ENCODE measurements at places on chromosomes 5 and 9. TPM values are rescaled to one million over a fixed set of nuclear protein-coding genes. Genes with fewer than 3 reads are reported as not detected.

The SPRY4 gene
- 2.5 TPM for total RNA-seq

The LCN1 gene
- total RNA-seq, result not detected

DNA sequence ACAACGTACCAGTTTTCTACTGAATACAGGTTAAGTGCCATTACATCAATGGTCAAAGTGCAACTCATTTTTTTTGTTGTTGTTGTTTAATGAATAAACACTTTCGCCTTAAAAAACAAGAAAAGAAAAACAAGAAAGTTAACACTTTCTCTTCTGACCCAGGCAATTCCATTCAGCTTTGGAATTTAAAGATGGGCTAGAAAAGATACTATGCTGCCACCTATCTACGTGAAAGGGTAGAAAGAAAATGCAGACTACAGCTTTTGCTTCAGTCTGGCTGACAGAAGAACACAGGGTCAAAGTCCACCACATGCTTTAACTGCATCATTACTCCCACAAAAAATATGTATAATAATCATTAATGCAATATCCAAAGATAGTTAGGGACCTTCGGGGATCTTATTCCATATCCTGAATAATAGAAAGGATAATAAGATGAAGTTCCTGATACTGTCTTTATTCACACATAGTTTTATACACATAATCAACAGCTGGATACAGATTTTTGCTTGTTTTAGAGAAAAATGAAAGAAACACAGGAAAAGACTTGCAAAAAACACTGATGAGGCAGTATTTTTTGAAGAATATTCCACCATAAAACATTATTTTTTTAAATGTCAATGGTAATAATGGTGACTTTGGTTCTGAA is 40.4 kb downstream of the ZDHHC21 start:
- H3K4me1 ChIP-seq, result peaks cover under 1% of the 10 kb centered on the region
- H3K4me3 ChIP-seq, result no peak overlapping the region
- peaks cover 29% of the 10 kb centered on the region for H3K36me3 ChIP-seq
- no peak for DNase-seq
- H3K27me3 ChIP-seq, result no peaks in the 10 kb centered on the region
- H3K27ac ChIP-seq, result no peak overlapping the region

DNA sequence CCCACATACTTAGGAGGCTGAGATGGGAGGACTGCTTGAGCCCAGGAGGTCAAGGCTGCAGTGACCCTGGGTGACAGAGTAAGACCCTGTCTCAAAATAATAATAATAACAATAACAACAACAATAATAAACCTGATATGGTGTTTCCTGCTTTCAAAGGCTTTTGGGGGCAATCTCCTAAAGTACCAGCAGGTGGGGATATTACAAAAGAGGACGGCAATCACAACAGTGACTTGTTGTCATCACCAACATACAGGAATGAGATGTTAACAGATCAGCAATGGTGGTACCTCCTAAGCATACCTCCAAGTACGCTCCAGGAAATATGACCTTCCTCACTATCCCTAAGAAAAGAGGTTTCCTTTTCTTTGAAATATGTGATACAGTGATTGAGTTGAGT is 91.1 kb upstream of the RNF180 start:
- no peaks in the 10 kb centered on the region for H3K4me1 ChIP-seq
- H3K36me3 ChIP-seq, result no peaks in the 10 kb centered on the region

DNA sequence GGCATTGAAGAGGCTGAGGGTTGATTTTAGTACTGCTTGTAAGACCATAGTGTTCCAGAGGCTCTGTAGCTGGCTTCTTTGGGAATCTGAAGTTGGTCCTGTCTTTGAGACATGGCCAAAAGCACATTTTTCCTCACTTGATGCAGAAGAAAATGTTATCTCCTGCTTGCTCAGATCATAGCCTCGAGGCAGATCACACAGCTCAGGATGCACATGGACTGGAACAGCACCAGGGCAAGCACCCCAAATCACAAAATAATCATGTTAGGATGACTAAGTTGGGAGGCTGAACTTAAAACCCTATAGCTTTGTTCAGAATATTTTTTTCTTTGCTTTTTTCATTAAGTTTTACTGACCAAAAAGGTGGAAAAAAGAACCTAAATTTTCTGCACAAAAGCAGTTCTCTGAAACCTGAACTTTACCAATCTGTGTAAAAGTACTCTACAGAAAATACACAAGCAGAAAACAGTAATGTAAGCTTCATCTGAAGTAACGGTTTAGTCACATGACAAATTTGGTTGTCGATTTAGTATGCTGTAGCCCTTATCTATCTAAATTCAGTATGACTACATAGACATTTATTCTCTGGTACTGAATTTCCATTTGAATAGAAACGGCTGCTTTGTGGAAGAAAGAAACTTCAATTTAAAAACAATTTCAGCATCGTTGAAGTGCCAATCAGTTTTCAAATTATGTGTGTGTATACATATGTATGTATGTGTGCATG is 3.4 kb downstream of the KLHL9 start:
- peak overlapping the region; percentile 94 for H3K4me3 ChIP-seq
- H3K27ac ChIP-seq, result peak overlapping the region; percentile 45
- DNase-seq, result no peak

DNA sequence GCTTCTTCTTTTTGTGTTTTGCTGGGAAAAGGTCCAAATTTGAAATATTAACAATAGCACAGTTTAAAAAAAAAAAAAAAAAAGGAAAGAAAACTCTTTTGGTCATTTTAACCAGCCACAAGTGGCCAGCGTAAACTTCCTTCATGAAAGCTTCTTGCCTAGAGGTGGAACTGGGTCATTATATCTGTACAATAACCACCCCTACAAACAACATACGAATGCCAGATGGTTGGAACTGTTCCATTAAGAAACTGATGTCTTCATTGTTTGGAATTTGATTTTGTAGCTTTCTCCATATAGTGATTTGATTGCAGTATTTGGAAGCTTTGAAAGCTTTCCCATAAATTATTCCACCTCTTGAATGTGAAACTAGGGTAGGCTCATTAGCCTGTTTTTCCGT is 18.3 kb upstream of the LPAR1 start:
- H3K4me1 ChIP-seq, result no peaks in the 10 kb centered on the region
- H3K36me3 ChIP-seq, result no peaks in the 10 kb centered on the region
- no peak overlapping the region for H3K4me3 ChIP-seq
- H3K27ac ChIP-seq, result no peak overlapping the region

- peak; percentile 75 for DNase-seq
- no peaks in the 10 kb centered on the region for H3K27me3 ChIP-seq
- H3K4me1 ChIP-seq, result peaks cover 27% of the 10 kb centered on the region
- H3K4me3 ChIP-seq, result peak overlapping the region; percentile 71
- H3K27ac ChIP-seq, result peak overlapping the region; percentile 88
- H3K36me3 ChIP-seq, result peaks cover 6% of the 10 kb centered on the region
These were observed 51.4 kb downstream of the PFDN1 start for GRCh38 chr5:140251527-140251973.

- no peaks in the 10 kb centered on the region for H3K4me1 ChIP-seq
- DNase-seq, result no peak
- peaks cover 40% of the 10 kb centered on the region for H3K27me3 ChIP-seq
- H3K36me3 ChIP-seq, result no peaks in the 10 kb centered on the region
These were observed 33.6 kb upstream of the NFIB start for GRCh38 chr9:14347406-14348122.

- H3K27ac ChIP-seq, result no peak overlapping the region
- H3K27me3 ChIP-seq, result peaks cover under 1% of the 10 kb centered on the region
- H3K4me3 ChIP-seq, result no peak overlapping the region
- H3K36me3 ChIP-seq, result peaks cover 6% of the 10 kb centered on the region
These were observed 28.9 kb upstream of the GRAMD2B start for GRCh38 chr5:126394211-126394788.

DNA sequence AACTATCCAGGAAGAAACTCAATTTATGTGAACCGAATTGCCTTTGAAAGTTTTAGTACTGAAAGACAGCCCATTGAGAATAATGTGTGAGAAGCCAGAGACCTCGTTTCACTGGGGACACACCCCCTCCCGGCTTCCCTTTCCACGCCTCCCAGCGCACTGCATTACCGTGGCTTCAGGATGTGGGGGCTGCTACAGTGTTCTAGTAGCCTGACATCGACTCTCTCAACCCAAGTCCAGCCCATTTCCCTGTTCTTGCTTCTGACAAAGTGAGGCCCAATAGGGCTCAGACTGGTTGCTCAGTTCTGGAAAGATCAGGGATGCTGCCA is 3.5 kb downstream of the PAX5 start:
- H3K27me3 ChIP-seq, result peaks cover 63% of the 10 kb centered on the region
- no peak overlapping the region for H3K27ac ChIP-seq
- no peak for DNase-seq
- peaks cover 12% of the 10 kb centered on the region for H3K4me1 ChIP-seq
- no peaks in the 10 kb centered on the region for H3K36me3 ChIP-seq
- no peak overlapping the region for H3K4me3 ChIP-seq

DNA sequence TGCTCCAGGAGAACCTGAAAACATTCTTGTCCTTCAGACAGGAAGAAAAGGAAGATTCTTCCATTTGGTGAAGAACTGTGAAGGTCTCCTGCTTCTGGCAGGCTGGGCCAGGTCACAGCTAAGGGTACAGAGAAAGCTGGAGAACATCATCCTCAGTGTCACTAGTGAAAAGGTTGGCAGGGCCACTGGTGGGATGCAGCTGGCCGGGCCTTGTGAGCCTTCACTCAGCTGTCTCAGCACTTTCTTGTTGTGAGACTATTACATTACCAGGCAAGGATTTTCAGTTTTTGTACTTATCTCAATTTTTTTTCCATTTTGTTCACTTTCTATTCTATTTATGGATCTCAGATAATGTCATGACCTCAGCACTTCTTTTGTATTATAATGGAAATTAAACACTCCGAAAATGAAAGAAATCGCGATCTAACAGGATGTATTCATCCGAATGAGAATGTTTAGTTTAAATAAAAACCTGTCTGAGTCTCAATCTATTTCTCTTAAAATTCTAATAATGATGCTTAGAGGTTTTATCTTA is 9.9 kb upstream of the IFNA8 start:
- H3K36me3 ChIP-seq, result no peaks in the 10 kb centered on the region
- peaks cover 10% of the 10 kb centered on the region for H3K4me1 ChIP-seq
- no peak overlapping the region for H3K4me3 ChIP-seq
- no peak for DNase-seq
- no peak overlapping the region for H3K27ac ChIP-seq

DNA sequence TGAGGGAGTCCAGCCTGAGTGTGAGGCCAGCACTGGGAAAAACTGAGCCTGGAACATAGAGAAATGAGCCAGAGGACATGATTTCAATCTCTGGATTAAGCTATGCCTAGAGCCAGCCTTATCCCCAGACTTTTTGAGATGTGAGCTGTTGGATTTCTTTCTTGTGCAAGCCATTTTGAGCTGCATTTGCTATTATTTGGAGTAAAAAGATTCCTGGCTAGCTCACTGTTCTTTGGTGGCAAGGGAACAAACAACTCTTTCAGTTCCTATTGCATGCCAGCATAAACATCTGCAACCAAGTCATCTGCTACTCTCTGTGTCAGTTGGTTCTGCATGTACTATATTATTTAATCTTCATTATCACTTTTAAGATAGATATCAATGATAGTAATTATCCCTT is 70.1 kb upstream of the MAN2A1 start:
- no peak overlapping the region for H3K4me3 ChIP-seq
- H3K36me3 ChIP-seq, result no peaks in the 10 kb centered on the region
- peaks cover 3% of the 10 kb centered on the region for H3K27me3 ChIP-seq

DNA sequence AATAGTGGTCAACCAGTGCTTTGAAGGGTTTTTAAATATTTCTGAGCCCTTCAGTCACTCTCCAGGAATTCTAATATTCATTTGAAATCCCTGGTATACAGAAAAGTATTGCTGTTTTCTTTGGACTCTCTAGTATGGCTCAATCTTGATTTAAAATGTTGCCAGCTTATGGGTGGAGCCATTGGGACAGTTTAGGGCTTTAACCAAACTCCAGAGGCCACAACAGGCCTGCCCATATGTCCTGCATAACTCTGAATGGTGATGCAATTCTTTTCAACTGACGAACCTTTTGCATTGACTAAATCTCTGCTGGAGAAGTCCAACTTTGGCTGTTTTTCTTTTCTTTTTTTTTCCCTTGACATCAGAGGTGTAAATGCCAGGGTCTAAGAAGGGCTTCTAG is 10.3 kb upstream of the ANKHD1 start:
- no peak overlapping the region for H3K4me3 ChIP-seq
- H3K4me1 ChIP-seq, result no peaks in the 10 kb centered on the region
- no peak overlapping the region for H3K27ac ChIP-seq

- no peak overlapping the region for H3K27ac ChIP-seq
- H3K4me1 ChIP-seq, result no peaks in the 10 kb centered on the region
- H3K27me3 ChIP-seq, result no peaks in the 10 kb centered on the region
- no peak for DNase-seq
These were observed 106.2 kb upstream of the FCN2 start for GRCh38 chr9:134774410-134774809.

DNA sequence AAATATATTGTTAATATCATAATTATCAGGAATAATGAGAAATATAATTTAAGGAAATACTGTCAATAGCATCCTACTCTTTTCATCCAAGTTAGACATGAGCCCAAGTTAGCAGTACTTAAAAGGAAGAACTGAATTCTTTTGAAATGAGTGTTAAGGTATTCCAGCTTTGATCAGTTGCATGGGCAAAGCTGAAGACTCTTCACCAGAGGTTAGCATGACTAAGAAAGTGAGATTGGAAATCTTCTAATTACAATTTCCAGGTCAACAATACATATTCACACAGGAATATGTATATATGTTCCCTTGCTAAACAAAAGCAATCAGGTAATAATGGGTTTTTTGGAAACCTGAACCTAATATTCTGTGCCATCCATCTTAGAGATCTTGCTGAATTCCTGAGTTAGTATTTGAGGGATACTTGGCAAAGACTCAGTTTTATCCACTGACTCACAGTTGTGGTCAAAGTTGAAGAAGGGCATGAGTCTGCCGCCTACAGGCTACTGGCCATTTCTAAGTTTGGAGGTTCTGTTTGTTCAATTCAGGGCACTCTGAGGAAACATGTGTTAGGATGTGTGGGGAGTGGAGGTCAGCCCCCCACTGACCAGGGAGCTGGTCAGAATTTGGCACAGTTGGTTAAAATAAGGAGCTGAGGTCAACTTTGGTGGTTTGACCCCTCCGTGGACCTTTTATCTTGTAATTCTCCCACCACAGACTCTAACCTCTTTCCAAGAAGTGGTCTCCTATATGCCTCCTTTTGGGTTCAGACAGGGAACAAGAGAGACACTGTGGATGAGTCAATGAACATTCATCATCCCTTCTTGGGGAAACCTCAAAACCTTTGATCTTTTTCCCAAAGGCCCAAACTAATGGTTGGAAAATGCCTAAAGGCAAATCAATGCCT is 118.3 kb downstream of the PIK3R1 start:
- no peak overlapping the region for H3K4me3 ChIP-seq
- peak overlapping the region; percentile 94 for H3K27ac ChIP-seq
- no peaks in the 10 kb centered on the region for H3K36me3 ChIP-seq
- H3K4me1 ChIP-seq, result peaks cover 30% of the 10 kb centered on the region
- H3K27me3 ChIP-seq, result no peaks in the 10 kb centered on the region

- peaks cover 11% of the 10 kb centered on the region for H3K4me1 ChIP-seq
- H3K27ac ChIP-seq, result peak overlapping the region; percentile 70
- no peak overlapping the region for H3K4me3 ChIP-seq
- H3K27me3 ChIP-seq, result no peaks in the 10 kb centered on the region
- no peaks in the 10 kb centered on the region for H3K36me3 ChIP-seq
These were observed 38.5 kb downstream of the STOM start for GRCh38 chr9:121331549-121331948.

All from natural killer cell treated with Interleukin-12 subunit alpha and Interleukin-12 subunit beta and Interleukin-15 and Interleukin-18, amount 100 ng/mL, for 72 hours (primary cell).